ENCODE measurements at places on chromosomes 16 and 17.

GRCh38 chr16:67017421-67017750 is 11.6 kb upstream of the CBFB start:
- DNase-seq = no peak

DNA sequence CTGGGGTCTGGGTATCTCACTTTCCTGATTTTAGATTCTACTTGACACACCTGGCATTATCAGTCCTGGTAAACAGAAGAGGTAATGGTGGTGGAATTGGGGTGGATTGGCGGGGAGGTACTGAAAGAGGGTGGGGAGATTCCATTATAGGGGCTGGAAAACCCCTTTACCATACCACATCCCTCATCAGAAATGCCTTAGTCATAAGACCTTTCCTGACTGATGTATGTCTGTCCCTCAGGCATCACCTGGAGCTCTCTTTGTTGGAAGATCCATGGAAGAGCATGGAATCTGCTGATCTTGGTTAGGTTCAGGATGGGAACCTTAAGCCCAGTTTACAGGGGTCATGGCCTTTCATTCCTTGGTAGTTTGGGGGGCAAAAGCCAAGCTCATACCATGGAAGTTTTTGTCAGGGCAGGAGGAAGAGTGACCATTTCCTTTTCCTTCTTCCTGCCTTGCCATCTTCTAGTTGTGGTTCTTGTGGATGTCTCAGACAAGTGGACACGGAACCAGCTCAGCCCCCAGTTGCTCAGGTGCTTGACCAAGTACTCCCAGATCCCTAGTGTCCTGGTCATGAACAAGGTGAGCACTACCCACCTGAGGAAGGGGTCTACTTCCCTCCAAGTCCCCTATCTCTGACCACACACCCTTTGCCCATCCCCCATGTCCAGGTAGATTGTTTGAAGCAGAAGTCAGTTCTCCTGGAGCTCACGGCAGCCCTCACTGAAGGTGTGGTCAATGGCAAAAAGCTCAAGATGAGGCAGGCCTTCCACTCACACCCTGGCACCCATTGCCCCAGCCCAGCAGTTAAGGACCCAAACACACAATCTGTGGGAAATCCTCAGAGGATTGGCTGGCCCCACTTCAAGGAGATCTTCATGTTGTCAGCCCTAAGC is 3.3 kb downstream of the ERAL1 start:
- no peak for DNase-seq

DNA sequence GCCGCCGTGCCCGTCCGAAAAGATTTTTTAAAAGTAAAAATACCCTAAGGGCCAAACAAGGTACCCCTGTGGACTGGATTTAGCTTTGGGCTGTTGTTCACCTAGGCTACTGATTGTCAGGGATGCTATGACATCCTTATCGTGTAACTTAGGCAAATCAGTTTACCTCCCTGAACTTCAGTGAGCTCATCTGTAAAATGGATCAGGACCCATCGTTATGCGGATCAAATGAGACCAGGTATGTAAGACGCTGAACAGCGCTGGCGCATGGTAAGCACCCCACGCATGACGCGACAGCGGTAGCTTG is 658 bp upstream of the ZNF771 start:
- no peak for DNase-seq

GRCh38 chr17:15511142-15511541 is 43.7 kb upstream of the CDRT4 start:
- no peak for DNase-seq

GRCh38 chr17:7443499-7444485 is 1.1 kb upstream of the CHRNB1 start:
- no peak for DNase-seq

GRCh38 chr16:48627148-48627547 is 17.2 kb upstream of the N4BP1 start:
- DNase-seq = no peak
